Left lung (tissue), 14 donors: ENCODE measurements at places on chromosomes 16 and 17. TPM values are rescaled to one million over a fixed set of nuclear protein-coding genes. Genes with fewer than 3 reads are reported as not detected.

The C16orf89 gene
- 137 TPM for polyA plus RNA-seq

The ABCA9 gene
- 6.6 TPM for polyA plus RNA-seq

The SSTR5 gene
- polyA plus RNA-seq = not detected

The TNFSF12 gene
- polyA plus RNA-seq = 30.1 TPM

The TEKT5 gene
- 0.37 TPM for polyA plus RNA-seq

The ACSM2A gene
- 0.29 TPM for polyA plus RNA-seq

The DOC2B gene
- 3.8 TPM for polyA plus RNA-seq

The MPV17L gene
- polyA plus RNA-seq = 6.0 TPM

The CCDC154 gene
- polyA plus RNA-seq = 6.4 TPM

The ABCC12 gene
- 0.26 TPM for polyA plus RNA-seq

The DCAKD gene
- 48.9 TPM for polyA plus RNA-seq

The KRTAP4-9 gene
- not detected for polyA plus RNA-seq

The ZNF18 gene
- 8.9 TPM for polyA plus RNA-seq

The TAT gene
- polyA plus RNA-seq = 0.16 TPM

The BORCS6 gene
- polyA plus RNA-seq = 4.1 TPM

The BCL6B gene
- polyA plus RNA-seq = 45.9 TPM

The SECTM1 gene
- polyA plus RNA-seq = 2.1 TPM

The IGF2BP1 gene
- 28.9 TPM for polyA plus RNA-seq

The AANAT gene
- 0.18 TPM for polyA plus RNA-seq

The CES3 gene
- 4.8 TPM for polyA plus RNA-seq

The ODAD4 gene
- polyA plus RNA-seq = 7.8 TPM

The MLX gene
- polyA plus RNA-seq = 45.0 TPM

The TEX19 gene
- polyA plus RNA-seq = not detected

The CCDC92B gene
- polyA plus RNA-seq = 0.36 TPM

The PIEZO1 gene
- polyA plus RNA-seq = 75.6 TPM

The GNAO1 gene
- 34.1 TPM for polyA plus RNA-seq

The CLEC3A gene
- not detected for polyA plus RNA-seq

The UTS2R gene
- not detected for polyA plus RNA-seq

The STH gene
- not detected for polyA plus RNA-seq

The AGRP gene
- polyA plus RNA-seq = 0.69 TPM
